ENCODE measurements at places on chromosomes 1 and 21.

GRCh38 chr21:36610201-36610600, 88.7 kb upstream of the SIM2 start:
- no peak for DNase-seq

DNA sequence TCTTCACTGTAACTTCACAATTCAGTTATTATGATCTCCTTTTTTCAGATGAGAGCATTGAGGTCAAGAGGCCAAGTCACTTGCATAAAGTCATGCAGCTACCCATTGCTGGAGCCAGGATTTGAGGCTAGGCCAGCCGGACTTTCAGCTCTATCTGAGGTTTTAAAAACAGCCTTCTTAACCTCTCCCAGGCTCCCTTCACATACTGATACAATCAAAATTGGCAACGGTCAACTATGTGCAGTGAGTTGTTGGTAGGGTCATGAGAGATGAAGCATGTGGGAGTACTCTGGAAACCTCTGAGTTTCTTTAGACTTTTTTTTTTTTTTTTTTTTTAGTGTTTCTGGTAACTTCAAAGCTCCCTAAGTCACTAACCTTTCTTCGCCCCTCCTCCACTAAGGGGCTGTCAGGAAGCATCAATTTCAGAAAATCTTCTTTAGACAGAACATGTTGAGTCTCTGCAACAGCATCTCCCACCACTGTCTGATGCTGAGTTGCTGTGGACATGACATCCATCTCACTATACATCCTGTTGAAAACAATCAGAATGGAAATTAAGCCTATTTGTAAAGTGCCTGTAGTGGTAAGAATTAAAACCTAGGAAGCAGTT, 201.8 kb downstream of the SIPA1L2 start:
- DNase-seq, result no peak

DNA sequence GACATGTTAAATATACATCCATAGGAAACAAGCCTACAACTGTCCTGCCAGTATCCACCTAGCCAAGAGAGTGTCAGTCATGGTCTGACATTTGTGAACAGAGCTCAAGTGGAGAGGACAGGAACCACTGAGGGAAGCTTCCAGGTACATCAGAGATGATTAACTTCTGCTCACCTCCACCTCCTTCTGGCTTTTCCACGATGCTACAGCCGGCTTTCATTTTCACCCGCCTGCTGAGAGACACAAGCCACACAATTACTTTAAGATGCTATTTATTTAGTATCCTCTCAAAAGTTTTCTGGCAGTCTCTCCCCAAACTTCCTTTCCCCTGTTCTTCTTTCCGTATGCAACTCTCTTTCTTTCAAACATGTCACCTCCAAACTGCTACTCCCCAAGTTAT, 2.1 kb downstream of the ETV3 start:
- DNase-seq, result no peak

DNA sequence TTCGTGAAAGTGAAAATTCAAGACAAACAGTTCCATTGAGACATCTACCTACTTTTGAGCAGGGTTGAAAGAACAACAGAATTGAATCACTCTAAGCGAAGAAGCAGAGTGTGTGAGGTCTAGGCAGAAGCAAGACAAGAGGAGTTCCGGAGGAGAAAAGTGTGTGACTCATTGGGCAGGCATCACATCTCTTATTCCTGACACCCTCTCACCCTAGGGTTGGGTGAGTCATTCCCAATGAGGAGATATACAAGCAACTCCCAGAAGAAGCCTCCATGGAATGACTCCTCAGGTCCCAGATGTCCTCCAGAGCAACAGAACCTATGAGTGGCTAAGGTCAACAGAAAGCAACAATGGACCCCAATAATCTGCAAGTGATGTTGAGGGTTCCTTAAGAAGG, 138.1 kb downstream of the TPR start:
- DNase-seq, result no peak

- no peak for DNase-seq
These were observed 28.8 kb upstream of the SLC19A1 start for GRCh38 chr21:45570826-45571601.
